ENCODE measurements at places on chromosomes 4 and X. TPM values are rescaled to one million over a fixed set of nuclear protein-coding genes. Genes with fewer than 3 reads are reported as not detected.

GRCh38 chrX:118614150-118614549, 113.3 kb upstream of the IL13RA1 start:
- no peak for DNase-seq

DNA sequence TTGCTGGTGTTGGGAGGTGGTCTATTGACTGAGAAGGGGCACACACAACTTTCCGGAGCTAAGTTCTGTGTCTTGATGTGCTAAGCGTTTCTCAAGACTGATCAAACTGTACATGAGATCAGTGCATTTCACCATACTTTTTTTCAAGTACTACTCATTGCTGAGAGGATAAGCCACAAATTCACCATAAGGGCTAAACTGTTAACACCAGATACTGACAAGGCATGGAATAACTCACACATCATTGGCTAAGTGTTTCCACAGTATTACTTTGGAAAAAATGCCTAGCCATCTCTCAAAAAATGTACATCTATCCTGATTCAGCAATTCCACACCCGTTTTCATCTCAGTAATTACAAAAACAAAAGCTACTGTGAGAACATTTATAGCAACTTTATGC, 13.0 kb downstream of the RBMX start:
- DNase-seq = no peak

DNA sequence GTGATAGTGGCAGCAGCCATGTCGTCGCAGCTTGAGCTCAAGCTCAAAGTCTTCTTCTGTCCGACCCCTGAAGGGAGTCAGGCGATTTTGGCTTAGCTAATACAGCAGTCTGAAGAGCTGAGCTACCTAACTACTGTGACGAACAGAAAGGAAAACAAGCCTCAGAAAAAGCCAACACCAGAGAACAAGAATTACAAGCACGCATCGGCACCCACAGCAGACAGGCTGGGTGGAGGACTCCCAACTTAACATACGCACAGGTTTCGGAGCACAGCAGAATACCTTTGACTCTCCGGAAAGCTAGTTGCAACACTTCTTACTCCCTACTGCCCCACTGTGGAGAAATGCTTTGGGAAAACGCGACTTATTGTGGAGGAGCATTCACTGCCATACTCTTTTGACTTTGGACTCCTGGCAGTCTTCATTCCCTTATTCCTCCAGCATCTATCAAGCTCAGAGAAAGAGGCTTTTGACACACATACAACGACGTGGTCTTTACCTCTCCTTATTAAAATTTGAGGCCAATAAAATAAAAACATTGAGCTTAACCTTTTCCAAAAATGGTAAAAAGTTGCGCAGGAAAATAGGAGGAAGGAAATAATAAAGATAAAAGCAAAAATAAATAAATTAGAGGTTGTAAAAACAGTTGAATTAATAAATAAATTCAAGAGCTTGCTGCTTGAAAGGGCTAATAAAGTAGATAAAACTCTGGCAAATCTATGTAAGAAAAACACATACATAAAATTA, 41.3 kb upstream of the GPC3 start:
- no peak for DNase-seq

Gene FGFBP1
- not detected for total RNA-seq

Data from Right ventricle myocardium superior (tissue), 1 donor.